ENCODE measurements at places on chromosomes 6 and 20.

DNA sequence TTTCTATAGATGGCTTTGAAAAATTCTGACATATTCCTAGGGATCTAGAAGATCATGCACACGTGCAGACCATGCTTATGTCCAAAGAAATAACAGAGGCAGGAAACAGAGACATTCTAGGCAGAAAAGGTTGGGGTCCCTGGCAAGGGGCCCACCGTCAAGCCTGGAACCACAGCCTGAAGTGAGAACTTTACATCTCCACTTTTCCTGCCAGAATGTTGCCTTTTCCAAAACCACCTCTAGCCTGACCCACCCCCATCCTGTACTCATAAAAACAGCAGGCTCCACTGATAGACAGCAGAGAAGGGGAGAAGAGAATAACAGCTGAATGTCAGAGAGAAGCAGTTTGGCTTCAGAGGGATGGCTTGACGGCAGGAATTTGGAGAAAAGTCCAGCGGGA is 257.3 kb upstream of the NT5E start:
- DNase-seq: no peak

- DNase-seq: peak; percentile 60
Observed at GRCh38 chr6:166959911-166960608, 3.7 kb upstream of the RNASET2 start.

GRCh38 chr6:139996253-139996834 is 621.9 kb upstream of the CITED2 start:
- DNase-seq: peak; percentile 40

GRCh38 chr6:53894091-53894490 is 99.3 kb downstream of the LRRC1 start:
- no peak for DNase-seq

- no peak for DNase-seq
Observed at GRCh38 chr20:46893877-46894578, 615 bp upstream of the EYA2 start.
